ENCODE measurements at places on chromosomes 16 and 17. TPM values are rescaled to one million over a fixed set of nuclear protein-coding genes. Genes with fewer than 3 reads are reported as not detected.
A peak's percentile ranks its signal among the peaks of the same experiment; 100 is the strongest.

The KRTAP2-2 gene
- not detected for total RNA-seq

The CDK5R1 gene
- 2.0 TPM for total RNA-seq

The PDP2 gene
- 5.2 TPM for total RNA-seq

The MARCHF10 gene
- not detected for total RNA-seq

The HOXB13 gene
- not detected for total RNA-seq

The GRB2 gene
- 49.1 TPM for total RNA-seq

The CLEC18A gene
- total RNA-seq: not detected

The PSKH1 gene
- 15.6 TPM for total RNA-seq

The LRRC59 gene
- 41.4 TPM for total RNA-seq

The TP53TG3C gene
- total RNA-seq: not detected

The SOX9 gene
- total RNA-seq: 2.1 TPM

The COX4I1 gene
- 627 TPM for total RNA-seq

The ELP5 gene
- total RNA-seq: 87.0 TPM

DNA sequence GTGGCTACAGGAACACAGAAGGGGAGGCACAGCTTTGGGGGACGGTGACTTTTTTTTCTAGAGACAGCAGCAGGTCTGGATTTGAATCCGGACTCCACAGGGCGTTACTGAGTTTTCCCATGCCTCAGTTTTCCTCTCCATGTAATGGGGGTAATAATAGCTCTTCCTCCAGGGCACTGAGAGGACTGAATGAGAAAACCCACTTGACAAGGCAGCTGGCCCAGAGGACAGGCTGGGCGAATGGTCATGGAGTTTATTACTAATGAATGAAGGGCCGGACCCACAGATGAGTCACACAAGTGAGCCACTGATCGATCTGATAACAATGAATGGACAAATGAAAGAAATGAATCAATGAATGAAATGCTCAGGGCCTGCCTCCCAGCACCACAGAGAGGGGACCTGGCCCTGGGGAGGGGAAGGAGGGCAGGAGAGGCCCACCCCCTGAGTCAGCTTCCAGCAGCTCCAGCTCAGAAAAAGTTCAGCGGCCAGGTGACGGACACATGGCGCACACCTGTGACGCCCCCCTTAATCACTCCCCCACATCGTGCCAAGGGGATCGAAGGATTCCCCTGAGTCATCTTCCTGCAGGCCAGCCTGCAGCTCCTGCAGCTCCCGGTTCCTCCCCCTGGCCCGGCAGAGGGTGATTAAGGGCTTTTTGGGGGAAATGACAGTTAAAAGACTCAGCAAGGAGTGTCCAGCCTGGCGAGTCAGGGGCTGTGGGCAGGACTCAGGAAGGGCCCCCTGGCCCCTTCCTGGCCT lies 54.3 kb downstream of the SOCS1 start:
- no peaks in the 10 kb centered on the region for H3K27me3 ChIP-seq
- no peaks in the 10 kb centered on the region for H3K4me1 ChIP-seq
- H3K4me3 ChIP-seq: no peak overlapping the region
- no peaks in the 10 kb centered on the region for H3K36me3 ChIP-seq
- H3K27ac ChIP-seq: no peak overlapping the region

DNA sequence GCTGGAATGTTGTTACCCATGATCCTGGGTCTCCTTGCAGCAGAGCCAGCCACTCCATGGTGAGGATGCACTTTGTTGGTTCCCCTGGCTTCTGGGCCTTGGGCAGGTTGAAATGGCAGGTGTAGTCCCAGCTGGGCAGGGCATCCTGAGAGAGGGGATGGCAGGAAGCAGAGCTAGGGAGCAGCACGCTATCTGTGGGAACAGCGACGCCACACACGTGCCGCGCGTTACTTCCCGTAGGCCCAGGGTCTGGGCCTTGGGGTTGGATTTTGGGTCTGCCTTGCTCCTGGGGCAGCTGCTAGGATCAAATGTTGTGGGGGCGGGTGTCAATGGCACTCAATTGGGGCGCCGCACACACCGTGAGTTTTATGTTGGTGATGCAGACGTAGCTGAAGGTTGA lies 368.0 kb downstream of the CPPED1 start:
- H3K4me3 ChIP-seq: no peak overlapping the region
- DNase-seq: no peak
- no peaks in the 10 kb centered on the region for H3K27me3 ChIP-seq
- H3K4me1 ChIP-seq: no peaks in the 10 kb centered on the region
- no peaks in the 10 kb centered on the region for H3K36me3 ChIP-seq

DNA sequence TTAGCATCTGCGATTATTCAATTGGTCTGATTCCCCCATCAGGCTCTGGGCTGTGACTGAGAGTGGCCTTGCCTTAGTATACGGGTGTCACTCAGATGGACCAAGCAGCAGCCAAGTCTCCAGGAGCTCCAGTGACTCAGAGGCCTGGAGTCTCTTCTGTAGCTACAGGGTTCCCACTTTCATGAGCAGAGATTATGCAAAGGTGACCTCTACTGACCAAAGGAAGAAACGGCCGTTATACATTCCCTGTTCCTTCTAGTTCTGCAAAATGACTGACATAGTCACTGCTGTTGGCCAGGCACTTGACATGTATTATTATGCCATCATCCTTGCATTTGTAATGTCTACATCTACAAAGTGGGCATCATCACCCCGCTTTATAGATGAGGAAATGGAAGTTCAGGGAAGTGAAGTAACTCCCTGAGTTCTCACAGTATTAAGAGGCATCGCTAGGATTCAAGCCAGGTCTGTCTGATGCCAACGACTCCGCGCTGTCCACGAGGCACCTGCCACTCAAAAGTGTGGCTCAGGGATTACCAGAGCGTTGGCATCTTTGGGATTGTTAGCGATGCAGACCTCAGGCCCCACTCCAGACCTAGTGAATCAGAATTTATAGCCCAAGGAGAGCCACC lies 23.3 kb downstream of the SLC38A7 start:
- no peaks in the 10 kb centered on the region for H3K27me3 ChIP-seq
- H3K36me3 ChIP-seq: peaks cover under 1% of the 10 kb centered on the region
- DNase-seq: peak; percentile 54
- H3K27ac ChIP-seq: no peak overlapping the region

DNA sequence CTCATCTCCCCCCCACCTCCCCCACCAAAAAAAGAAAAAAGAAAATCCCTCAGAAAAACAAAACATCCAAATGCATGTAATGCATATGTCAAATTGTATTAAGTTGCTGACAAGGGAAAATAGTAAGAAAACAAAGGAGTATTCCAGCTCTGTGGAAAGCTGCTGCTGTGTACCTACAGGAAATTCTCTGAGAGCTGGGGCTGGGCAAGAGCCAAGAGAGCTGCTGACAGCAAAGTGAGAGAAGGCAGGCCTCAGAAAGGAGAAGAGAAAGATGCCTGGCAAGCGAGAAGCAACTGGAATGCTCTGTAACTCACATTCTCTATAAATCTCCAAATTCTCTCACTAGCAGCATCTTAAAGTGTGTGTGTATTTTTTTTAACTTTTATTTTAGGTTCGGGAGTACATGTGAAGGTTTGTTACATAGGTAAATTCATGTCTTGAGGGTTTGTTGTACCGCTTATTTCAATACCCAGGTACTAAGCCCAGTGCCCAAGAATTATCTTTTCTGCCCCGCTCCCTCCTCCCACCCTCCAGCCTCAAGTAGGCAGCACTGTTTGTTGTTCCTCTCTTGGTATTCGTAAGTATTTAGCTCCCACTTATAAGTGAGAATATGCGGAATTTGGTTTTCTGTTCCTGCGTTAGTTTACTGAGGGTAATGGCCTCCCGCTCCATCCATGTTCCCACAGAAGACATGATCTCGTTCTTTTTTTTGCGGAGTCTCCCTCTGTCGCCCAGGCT lies 24.4 kb downstream of the CNTROB start:
- DNase-seq: no peak
- no peak overlapping the region for H3K4me3 ChIP-seq
- H3K36me3 ChIP-seq: no peaks in the 10 kb centered on the region

- DNase-seq: no peak
- peaks cover 53% of the 10 kb centered on the region for H3K4me1 ChIP-seq
- H3K4me3 ChIP-seq: no peak overlapping the region
Observed at GRCh38 chr17:77326636-77327035, 185.9 kb downstream of the SEC14L1 start.

GRCh38 chr16:65122724-65123395 lies 997 bp upstream of the CDH11 start:
- peaks cover 15% of the 10 kb centered on the region for H3K4me1 ChIP-seq
- H3K27me3 ChIP-seq: peaks cover 3% of the 10 kb centered on the region
- peak; percentile 73 for DNase-seq
- peak overlapping the region; percentile 71 for H3K4me3 ChIP-seq
- H3K36me3 ChIP-seq: no peaks in the 10 kb centered on the region

- no peak overlapping the region for H3K27ac ChIP-seq
- no peaks in the 10 kb centered on the region for H3K36me3 ChIP-seq
- no peak for DNase-seq
- no peaks in the 10 kb centered on the region for H3K27me3 ChIP-seq
Observed at GRCh38 chr16:16151315-16151714, 72.0 kb downstream of the ABCC6 start.

- peak overlapping the region; percentile 38 for H3K4me3 ChIP-seq
- H3K27me3 ChIP-seq: no peaks in the 10 kb centered on the region
- no peak for DNase-seq
Observed at GRCh38 chr16:1152123-1152638, 725 bp upstream of the CACNA1H start.

- no peaks in the 10 kb centered on the region for H3K27me3 ChIP-seq
- DNase-seq: no peak
- no peaks in the 10 kb centered on the region for H3K4me1 ChIP-seq
- no peaks in the 10 kb centered on the region for H3K36me3 ChIP-seq
- no peak overlapping the region for H3K4me3 ChIP-seq
- H3K27ac ChIP-seq: no peak overlapping the region
Observed at GRCh38 chr17:55334881-55335540, 70.3 kb downstream of the HLF start.

- no peaks in the 10 kb centered on the region for H3K4me1 ChIP-seq
- no peaks in the 10 kb centered on the region for H3K36me3 ChIP-seq
- DNase-seq: no peak
- no peaks in the 10 kb centered on the region for H3K27me3 ChIP-seq
Observed at GRCh38 chr17:48219617-48220016, 112.1 kb downstream of the SNX11 start.

- H3K4me1 ChIP-seq: peaks cover 33% of the 10 kb centered on the region
- no peak overlapping the region for H3K4me3 ChIP-seq
- peaks cover 5% of the 10 kb centered on the region for H3K36me3 ChIP-seq
- peak overlapping the region; percentile 74 for H3K27ac ChIP-seq
Observed at GRCh38 chr16:58727028-58727781, 6.9 kb downstream of the GOT2 start.

DNA sequence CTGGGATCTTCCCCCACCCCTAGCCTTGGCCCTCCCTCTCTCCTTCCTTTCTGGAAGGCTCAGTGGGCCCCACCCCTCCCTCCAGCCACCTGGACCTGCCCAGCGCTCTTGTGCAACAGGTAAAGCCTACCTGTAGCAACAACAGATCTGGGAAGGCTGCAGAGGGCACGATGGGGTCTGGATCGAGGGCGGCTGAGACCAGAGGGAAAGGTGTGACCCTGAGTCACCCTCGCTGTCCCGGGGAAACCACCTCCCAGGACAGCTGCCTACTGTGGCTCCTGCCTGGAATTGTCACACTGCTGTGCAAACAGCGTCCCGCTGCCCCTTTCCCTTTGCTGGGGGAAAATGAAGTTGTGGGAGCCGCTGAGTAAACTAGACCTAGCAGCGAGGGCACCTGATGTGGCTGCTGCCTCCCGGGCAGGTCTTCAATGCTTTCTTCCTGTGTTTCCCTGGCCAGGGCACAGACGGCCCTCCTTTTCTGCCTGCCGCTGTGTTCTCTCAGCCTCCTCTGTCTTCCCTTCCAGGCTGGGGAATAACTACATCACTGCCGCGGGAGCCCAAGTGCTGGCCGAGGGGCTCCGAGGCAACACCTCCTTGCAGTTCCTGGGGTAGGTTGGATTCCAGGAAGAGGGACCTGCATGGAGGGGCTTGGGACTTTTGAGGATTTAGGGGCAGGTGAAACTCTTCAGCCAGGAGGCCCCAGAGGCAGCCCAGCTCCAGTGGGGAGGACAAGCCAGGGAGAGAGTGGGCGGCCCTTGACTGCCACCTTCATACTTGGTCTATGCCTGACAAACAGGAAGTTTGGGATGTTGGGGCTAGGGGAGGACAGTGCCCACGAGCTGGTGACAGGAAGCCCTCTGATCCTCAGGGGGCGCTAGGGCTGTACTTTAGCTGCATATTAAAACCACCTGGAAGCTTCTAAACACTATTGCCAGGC lies 22.2 kb upstream of the CYLD start:
- no peak for DNase-seq
- no peaks in the 10 kb centered on the region for H3K36me3 ChIP-seq
- H3K27ac ChIP-seq: no peak overlapping the region
- no peaks in the 10 kb centered on the region for H3K27me3 ChIP-seq
- no peaks in the 10 kb centered on the region for H3K4me1 ChIP-seq
- no peak overlapping the region for H3K4me3 ChIP-seq

GRCh38 chr16:8798174-8798527 lies 512 bp downstream of the PMM2 start:
- peak overlapping the region; percentile 100 for H3K4me3 ChIP-seq
- peak overlapping the region; percentile 93 for H3K27ac ChIP-seq
- H3K27me3 ChIP-seq: no peaks in the 10 kb centered on the region
- no peak for DNase-seq

DNA sequence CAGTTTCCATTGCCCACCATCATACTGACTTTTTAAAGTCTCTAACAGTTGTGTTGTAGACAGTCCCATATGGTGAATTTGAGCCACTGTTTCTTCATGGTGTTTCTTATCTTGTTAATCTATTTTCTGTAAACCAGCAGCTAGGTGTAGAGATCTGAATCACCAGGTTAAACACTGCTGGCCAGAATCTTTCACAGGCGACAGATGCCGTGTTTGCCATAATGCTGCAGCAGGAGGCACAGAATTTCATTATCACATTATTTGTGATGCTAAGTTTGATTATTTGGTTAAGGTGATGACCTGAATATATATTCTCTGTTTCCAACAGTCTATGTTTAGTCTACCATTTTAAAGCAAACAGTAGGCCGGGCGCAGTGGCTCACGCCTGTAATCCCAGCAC lies 11.5 kb upstream of the CNGB1 start:
- H3K4me1 ChIP-seq: no peaks in the 10 kb centered on the region
- DNase-seq: no peak
- H3K27ac ChIP-seq: no peak overlapping the region
- no peak overlapping the region for H3K4me3 ChIP-seq
- H3K27me3 ChIP-seq: no peaks in the 10 kb centered on the region
- H3K36me3 ChIP-seq: no peaks in the 10 kb centered on the region

DNA sequence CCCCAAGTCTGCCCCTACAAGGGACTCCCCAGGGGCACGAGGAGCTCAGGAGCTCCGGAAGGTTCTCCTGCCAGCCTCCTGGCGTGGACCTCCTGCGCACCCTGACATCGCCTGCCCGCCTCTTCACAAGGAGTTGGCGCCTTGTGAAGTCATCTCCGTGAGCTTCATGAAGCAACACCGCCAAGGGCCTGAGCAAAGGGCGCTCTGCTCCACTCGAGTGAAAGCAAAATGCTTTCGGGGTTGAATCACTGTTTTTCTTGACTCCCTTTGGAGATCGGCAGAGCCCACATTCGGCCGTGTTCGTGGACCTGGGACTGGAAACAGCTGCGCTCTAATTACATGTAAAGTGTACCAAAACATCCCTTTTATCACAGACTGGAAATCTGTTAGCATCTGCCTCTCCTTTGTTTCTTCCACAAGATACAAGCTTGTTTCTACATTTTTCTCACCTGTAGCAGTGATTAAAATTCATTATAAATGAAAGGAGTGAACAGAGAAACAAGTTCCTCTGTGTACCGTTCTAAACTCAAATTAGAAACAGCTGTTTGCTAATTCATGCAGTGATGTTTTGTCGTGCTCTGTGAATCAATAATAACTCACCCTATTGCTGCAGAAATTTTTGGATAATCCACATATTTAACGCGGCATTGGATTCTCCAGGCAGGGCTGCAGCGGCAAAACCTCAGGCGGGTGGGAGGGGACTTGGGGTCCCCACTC lies 203.3 kb downstream of the ZNF423 start:
- DNase-seq: peak; percentile 69
- no peak overlapping the region for H3K27ac ChIP-seq
- no peaks in the 10 kb centered on the region for H3K4me1 ChIP-seq
- no peaks in the 10 kb centered on the region for H3K27me3 ChIP-seq
- H3K36me3 ChIP-seq: no peaks in the 10 kb centered on the region
- H3K4me3 ChIP-seq: no peak overlapping the region
